ENCODE measurements at places on chromosomes 5 and 9.

DNA sequence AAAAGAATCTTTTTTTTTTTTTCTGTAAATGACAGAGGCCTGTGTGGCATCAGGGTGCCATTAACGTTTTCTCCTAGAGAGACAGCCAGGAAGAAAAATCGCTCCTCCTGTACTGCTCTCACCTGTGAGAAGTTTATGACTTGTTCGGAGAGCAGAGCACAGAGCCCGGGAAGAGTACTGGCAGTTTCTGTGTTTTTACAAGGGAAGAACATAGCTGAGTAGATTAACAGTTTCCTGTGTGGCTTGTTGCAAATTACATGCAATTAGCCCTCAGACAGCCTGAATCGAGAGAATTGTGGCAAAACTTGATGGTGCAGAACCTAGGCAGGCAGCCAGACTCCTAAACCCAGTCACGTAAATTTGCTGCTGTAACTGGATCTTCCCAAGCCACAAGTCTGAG is 32.1 kb downstream of the PRKACG start:
- DNase-seq = no peak

GRCh38 chr5:168086104-168086610 is 205.3 kb upstream of the WWC1 start:
- no peak for DNase-seq

GRCh38 chr9:115157245-115157674 is 39.3 kb upstream of the TNC start:
- DNase-seq = no peak

DNA sequence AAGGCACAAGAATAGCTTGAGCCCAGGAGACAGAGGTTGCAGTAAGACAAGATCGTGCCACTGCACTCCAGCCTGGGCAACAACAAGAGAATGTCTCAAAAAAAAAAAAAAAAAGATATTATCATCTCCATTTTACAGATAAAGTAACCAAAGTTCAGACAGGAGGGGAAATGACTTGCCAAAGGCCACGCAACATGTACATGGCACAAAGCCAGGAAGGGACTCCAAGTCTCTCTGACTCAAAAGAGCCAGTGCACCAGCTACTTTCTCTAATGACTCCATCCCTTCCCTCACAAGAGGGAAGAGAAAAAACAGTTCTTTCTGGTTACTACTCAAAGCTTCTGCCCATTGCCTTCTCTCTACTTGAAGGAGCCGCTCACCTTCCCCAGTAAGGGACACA is 34.1 kb downstream of the SIL1 start:
- DNase-seq = no peak

- DNase-seq = no peak
Observed at GRCh38 chr9:98479967-98480847, 224.8 kb upstream of the TBC1D2 start.
